ENCODE measurements at places on chromosomes 11 and 22.

- DNase-seq = no peak
Measured at GRCh38 chr11:36054628-36055027, 110.8 kb downstream of the LDLRAD3 start.

GRCh38 chr11:614623-615503 lies 887 bp downstream of the IRF7 start:
- no peak for DNase-seq

- DNase-seq = no peak
Measured at GRCh38 chr11:61787928-61788491, 4.4 kb downstream of the TMEM258 start.

DNA sequence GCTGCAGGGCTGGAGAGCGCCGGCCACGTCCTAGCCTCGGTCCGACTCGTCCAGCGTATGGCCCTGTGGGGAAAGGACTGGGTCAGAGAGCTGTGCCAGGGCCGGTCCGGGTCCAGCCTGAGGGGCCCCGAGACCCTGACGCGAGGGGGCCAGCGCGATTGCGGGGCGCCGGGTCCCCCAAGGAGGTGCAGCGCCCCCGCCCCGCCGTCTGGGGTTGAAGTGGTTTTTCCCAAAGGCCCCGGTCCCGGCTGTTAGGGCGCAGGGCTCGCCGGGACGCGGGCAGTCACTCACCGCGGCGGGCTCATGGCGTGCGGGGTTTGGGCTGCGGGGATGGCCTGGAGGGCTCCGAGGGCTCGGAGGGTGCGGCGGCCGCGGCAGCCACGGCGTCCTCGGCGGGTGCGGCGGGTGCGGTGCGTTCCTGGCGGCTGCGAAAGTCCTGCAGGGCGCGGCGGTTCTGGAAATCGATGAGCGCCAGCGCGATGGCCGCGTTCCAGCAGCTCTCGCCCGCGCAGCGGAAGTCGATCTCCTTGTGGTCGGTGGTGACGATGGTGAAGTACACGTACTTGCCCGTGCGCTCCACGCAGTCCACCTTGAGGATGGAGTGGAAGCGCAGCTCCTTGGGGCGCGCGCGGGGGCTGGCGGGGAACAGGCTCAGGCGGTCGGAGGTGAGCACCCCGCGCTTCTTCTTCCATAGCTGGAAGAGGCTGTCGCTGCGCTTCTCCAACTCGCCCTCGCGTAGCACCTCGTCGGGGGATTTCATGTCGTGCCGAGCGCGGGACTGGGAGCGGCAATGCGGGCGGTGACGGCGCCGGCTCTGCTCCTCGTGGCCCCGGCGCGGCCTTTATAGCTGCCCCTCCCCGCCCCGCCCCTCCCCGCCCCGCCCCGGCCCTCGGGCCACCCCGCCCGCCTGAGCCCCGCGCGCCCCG lies at the start of gene PHLDA2:
Gene PHLDA2 (minus strand): TSS at position 816 of the 926 bp plus-strand sequence. CDS start 56 bp downstream, at position 760.
- no peak for DNase-seq

- no peak for DNase-seq
Measured at GRCh38 chr11:35035894-35036408, 103.0 kb upstream of the CD44 start.

DNA sequence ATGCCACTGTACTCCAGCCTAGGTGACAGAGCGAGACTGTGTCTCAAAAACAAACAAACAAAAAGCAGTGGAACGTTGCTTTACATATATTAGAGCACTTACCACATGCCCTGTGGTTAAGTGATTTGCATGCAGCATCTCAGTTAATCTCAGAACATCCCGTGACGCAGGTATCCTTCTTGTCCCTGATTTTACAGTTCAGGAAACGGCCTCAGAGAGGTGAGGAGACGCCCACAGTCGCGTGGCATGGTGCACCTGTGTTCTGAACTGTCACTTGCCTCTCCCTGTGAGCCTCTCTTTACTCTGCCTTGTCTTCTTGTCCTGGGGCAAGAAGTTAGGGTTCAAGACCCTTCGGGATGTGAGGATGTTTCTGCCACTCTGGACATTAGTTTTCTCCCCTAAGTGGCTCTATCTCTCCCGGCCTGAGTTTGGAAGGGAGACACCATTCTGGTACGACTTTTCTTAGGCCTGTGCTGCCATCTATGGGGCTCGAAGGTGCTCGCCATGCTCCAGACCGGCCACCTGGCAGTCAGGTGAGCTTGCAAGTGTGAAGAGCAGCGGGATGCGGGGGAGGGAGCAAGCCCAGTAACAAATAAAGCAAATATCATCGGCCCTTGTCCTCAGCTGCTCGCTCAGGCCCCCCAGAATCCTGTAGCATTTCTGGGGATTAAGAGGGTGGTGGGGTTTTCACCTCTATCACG lies 25.6 kb downstream of the YWHAH start:
- peak; percentile 19 for DNase-seq

DNA sequence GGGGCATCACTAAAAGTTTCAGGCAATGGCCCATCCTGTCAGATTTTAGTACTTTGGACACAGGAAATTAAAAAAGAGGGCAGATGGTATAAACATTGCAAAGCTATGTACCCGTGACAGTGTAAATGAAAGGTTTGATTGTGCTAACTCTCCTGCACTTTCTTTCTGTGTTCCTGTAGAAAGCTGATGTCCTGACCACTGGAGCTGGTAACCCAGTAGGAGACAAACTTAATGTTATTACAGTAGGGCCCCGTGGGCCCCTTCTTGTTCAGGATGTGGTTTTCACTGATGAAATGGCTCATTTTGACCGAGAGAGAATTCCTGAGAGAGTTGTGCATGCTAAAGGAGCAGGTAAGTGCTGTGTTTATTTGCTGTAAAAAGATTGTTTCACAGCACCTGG lies 10.3 kb downstream of the CAT start:
- DNase-seq = no peak

DNA sequence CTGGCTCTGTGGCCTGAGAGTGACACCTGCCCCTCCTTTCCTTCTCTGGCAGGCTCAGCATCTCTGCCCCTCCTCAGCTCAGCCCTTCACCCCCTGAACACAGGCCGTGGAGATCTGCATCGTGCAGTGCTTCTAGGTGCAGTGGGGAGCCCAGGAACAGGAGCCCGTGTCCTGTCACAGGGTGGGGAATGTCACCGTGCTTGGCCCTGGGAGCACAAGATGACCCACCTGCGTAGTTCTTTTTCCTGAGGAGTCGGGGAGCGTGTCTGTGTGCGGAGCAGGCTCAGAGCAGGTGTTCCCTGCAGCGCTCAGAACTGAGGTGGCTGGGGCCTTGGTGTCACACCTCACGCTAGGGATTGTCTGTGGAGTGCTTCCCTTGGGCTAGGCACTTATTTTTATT lies 10.6 kb downstream of the TBC1D22A start:
- no peak for DNase-seq
